NCI-H446 treated with DMSO at 0.1 percent for 48 hours (cell line): ENCODE measurements at places on chromosomes 7 and 10.

DNA sequence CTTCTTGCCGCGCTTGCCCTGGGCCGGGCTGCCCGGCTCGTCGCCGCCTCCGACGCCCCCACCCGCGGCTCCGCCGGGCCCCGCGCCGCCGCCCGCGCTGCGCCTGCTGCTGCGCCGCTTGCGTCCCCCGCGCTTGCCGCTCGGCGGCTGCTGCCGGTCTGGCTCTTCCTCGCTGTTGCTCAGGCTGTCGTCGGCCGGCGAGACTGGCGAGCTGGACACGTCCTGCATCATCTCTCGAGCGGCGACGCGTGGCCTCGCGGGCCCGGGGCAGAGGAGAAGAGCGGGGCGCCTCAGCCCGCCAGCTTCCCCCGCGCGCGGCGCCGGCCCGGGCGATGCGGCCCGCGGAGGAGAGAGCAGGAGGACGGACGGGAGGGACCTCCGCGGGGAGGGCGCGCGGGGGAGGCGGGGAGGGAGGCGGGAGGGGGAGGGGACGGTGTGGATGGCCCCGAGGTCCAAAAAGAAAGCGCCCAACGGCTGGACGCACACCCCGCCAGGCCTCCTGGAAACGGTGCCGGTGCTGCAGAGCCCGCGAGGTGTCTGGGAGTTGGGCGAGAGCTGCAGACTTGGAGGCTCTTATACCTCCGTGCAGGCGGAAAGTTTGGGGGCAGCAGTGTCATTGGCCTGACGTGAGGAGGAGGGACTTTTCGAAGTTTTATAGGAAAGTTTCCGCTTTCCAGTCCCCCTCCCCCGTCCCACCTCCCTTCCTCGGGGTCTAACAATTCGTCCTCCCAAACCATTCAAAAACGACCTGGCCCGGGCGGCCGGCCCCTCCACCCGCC, at the start of gene TWIST1:
Gene TWIST1 (minus strand): TSS at position 546 of the 779 bp plus-strand sequence. CDS start 315 bp downstream, at position 231.
- peak; percentile 26 for DNase-seq

DNA sequence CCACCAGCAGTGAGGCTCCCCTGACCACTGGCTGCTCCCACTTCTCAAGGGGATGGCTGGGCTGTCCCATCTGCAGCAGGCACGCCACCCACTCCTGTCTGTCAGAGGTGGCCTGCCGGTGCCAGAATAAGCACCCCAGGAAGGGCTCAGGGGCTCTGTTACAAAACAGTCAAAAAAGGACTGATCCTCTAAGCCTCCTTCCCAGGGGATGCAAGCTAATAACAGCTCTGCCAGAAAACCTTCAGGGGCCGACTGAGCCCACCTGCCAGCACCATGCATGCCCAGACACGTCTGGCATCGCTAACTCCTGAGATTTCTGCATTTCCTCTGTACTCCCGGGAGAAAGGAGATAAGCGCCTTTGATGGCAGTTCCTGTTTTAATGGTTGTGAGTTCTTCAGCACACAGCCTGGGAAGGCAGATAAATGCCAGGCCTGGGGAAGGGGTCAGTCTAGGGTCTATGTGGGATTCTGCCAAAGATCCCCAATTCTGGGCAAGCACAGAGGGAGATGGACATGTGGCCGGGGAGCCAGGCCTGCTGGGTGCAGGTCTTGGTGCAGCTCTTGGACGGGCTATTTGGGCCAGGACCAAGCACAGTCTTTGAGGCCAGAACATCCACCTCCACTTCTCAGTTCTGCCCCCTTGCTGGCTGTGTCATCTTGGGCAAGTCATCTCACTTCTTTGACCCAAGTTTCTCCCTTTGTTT, 128.4 kb downstream of the ARHGAP22 start:
- no peak for DNase-seq

DNA sequence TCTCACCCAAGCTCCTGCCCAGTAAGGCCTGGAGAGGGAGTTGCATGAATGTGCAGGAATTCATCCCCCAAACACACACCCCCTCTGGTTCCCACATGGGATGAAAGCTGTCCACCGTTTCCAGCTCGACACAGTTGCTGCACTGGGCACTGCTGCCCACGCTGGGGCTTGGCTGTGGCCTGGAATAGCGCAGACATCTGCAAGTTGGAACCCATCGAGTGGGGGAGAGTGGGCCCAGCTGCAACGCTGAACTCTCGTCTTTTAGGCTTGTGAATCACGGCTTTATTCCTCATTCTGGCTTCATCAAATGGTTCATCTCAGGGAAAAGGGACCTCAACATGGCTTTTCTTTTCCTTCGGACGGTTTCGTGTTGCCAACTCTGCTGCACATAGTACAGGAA, 264.7 kb downstream of the DNAJB6 start:
- DNase-seq: no peak

DNA sequence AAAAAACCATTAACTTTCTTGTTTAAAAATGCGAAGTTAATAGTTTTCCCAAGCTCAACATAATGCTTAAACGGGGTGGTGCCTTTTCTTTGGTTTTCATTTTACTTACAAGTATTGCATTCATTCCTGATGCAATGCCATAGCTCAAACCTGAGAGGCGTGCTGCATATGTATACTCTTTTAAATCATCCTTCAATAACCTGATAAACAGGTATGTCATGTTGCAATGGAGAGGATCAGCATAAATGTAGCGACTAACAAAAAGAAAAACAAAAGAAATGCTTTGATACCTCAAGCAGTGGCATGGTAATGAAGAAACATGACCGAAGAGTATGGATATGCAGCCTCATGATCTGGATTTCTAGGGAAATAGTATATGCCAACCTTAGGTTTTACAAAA, 95.4 kb downstream of the IDE start:
- no peak for DNase-seq

DNA sequence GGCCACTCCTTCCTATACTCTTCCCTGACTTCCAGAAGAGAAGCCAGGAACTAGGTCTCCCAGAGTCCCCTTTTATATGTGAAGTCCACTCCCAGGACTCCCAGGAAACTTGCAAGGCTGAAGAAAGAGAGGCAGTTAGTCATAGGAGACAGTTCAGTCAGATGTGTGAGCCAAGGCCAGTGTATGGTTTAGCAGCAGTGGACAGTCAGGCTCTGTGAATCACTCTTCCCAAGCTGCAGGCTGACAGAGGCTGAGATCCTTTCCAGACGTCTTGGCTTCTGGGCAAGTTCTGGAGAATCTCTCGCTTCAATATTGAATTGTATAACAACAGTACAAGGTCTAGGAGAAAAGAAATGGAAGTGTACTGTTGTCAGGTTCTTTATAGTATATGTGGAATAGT, 26.9 kb downstream of the BLVRA start:
- no peak for DNase-seq

DNA sequence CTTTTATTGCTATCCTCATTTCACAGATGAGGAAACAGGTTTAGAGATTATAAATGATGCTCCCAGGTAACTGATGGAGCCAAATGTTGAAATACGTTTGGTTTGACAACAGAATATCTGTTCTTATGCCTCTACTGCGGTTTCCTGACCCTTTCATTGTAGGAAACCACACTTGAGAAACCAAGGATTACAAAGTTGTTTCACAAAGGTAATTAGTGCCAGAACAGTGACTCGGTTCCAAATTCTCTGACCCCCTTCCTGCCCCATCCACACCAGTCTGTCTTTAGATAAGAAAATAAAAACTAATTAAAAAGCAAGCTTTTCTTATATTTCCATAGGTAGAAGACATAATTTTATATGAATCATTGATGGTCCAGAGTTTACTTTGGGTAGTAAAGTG, 393.7 kb upstream of the MBL2 start:
- DNase-seq: no peak

DNA sequence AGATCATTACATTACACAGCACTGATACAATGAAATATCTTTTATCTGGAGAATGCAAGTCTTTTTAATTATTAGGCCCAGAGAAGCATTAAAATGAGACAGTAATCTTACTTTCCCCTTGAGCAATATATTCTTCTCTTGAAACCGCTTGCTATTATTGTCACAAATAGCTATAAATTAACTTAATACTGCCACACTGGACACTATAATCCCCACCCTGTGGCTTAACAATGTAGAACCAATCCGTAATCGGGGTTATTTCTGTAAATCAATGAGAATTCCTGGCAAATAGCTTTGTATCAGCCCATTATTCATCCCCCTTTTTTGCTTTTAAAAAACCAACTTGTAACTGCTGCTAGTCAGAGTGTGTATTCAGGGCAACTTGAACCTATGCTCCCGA, 366.2 kb upstream of the VWC2 start:
- no peak for DNase-seq

DNA sequence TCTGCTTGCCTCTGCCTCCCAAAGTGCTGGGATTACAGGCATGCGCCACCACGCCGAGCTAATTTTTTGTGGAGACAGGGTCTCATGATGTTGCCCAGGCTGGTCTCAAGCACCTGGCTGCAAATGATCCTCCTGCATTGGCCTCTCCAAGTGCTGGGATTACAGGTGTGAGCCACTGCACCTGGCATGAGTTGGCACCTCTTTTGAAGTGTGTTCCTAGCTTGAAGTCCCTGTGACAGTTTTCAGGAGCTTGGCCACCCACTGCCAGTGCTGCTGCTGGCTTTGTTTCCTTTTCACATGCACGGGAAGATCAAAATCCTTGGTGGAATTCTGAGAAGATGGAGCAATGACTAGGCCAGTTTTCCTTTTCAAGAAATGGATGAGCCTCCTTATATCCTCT, 126.3 kb downstream of the NRP1 start:
- DNase-seq: no peak

- no peak for DNase-seq
These were observed 91.2 kb upstream of the SEM1 start for GRCh38 chr7:96800824-96801223.

GRCh38 chr7:82312646-82313045, 130.9 kb downstream of the CACNA2D1 start:
- no peak for DNase-seq

GRCh38 chr7:6182993-6183392, 89.4 kb downstream of the CYTH3 start:
- DNase-seq: no peak

DNA sequence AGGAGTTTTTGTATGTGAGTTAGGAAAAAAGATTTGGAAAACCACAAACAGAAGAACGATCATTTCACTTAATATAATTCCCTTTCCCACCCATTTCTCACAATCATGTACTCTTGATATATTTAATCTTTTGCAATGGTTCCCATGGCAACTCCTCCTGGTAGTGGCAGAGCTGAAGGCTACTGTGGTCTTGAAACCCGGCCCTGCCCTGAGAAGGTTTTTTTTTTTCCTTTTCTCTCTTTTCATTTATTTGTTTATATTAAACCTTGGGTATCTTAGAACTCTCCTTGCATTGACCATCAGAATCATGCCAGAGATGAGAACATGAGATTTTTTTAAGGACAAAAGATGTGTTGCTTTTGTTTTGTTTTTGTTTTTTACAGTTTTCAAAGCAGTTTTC, 566.1 kb upstream of the NRP1 start:
- DNase-seq: no peak

GRCh38 chr10:33237736-33238624, 96.5 kb downstream of the NRP1 start:
- DNase-seq: no peak

GRCh38 chr10:17175551-17175950, 25.9 kb downstream of the TRDMT1 start:
- DNase-seq: no peak

- DNase-seq: no peak
These were observed 335.2 kb upstream of the C7orf33 start for GRCh38 chr7:148255333-148255732.

GRCh38 chr7:104272767-104273384, 55.5 kb upstream of the LHFPL3 start:
- no peak for DNase-seq

- no peak for DNase-seq
These were observed 2.4 kb downstream of the ZNRF2 start for GRCh38 chr7:30286749-30287148.

DNA sequence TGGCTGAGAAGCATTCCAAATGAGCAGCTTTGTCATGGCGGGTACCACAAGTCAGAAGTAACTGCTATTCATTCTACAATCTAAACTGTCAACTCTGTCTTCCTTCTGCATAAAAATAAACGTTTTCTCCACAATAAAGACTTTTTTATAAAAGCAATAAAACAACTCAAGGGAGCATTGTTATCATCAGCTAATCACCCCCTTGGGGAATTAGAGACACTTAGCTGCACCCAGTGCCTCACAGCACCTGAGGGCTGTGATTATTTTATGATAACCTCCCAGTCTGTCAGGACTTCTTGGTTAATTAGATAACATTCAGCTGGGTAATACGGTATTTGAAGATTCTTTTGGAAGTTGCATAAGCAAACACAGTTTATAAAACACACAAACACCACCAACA, 155.6 kb downstream of the PPP1R3A start:
- no peak for DNase-seq

GRCh38 chr10:71525721-71526120, 129.0 kb downstream of the CDH23 start:
- DNase-seq: no peak

- DNase-seq: no peak
These were observed 102.7 kb downstream of the ZNF248 start for GRCh38 chr10:37754538-37755323.

- DNase-seq: peak; percentile 3
These were observed 30.8 kb downstream of the CHCHD3 start for GRCh38 chr7:133051066-133051465.

DNA sequence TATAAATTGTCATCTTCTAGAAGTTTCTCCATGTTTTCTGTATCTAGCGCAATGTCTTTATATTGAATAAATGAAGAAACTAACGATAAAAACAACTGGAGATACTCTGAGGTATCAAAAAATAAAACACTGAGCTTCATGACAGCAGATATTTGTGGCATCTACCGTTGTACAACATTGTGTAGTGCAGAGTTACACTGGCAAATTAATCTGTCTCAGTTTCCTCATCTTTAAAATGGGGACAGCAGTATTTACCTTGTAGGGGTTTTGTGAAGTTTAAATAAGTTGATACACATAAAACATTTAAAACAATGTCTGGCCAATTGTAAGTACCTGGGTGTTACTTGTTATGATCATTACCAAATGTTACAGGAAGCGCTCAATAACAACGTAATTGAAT, 10.4 kb downstream of the ITGB1 start:
- no peak for DNase-seq

DNA sequence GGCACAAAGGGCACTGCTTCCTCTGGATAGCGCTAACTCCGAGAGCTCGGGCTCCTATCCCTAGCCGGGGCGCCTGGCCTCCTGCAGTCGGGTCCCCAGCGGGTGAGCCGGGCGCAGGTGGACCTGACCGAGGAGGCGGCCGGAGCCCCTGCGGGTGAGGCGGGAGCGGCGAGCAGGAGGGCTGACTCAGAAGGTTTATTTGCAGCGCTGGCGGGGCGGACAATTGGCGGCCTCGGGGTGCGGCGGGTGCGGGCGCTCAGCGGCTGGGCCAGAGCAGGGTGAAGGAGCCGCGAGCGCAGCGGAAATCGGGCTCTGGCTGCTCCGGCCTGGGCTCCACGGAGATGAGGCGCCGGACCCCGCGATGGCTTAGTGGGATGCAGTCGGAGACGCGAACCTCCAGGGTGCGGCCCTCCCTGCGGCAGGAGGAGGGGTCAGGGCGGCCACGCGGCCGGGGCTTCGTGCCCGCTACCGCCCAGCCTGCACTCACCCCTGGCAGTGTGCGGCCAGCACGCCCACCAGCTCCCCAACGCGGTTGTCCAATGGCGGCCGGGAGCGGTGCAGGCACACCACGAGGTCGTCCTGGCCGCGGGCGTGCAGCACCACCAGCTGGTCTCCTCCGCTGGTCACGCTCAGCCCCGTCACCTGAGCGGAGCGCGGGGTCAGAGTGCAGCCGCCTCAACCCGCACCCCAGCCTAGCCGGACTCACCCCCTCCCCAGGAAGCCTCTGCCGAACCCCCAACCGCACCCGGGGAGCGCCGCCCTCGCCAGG, 16.1 kb downstream of the MYO1G start:
- no peak for DNase-seq
